Activated CD4-positive, alpha-beta T cell treated with anti-CD3 and anti-CD28 coated beads for 1 hour (primary cell): ENCODE measurements at places on chromosomes 7 and 10.

GRCh38 chr10:69801094-69801433 lies 642 bp upstream of the COL13A1 start:
- DNase-seq, result no peak

DNA sequence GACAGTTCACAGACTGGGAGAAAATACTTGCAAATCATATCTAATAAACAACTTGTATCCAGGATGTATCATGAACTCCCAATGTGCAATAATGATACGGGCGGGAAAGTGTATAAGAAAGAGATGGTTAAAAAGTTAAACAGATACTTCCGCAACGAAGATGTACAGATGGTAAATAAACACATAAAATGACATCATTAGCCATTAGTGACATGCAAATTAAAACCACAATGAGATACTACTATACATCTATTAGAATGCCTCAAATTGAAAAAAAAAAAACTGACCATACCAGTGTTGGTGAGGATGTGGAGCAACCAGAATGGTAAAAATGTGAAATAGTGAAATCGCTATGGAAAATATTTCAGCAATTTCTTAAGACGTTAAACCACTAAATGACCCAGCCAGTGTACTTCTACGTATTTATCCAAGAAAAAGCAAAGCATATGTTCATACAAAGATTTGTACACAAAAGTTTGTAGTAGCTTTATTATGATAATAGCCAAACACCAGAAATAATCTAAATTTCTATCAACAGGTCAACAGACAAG lies 83.5 kb downstream of the IPMK start:
- no peak for DNase-seq

- DNase-seq, result no peak
These were observed 33.0 kb downstream of the NKX6-2 start for GRCh38 chr10:132752961-132753360.

DNA sequence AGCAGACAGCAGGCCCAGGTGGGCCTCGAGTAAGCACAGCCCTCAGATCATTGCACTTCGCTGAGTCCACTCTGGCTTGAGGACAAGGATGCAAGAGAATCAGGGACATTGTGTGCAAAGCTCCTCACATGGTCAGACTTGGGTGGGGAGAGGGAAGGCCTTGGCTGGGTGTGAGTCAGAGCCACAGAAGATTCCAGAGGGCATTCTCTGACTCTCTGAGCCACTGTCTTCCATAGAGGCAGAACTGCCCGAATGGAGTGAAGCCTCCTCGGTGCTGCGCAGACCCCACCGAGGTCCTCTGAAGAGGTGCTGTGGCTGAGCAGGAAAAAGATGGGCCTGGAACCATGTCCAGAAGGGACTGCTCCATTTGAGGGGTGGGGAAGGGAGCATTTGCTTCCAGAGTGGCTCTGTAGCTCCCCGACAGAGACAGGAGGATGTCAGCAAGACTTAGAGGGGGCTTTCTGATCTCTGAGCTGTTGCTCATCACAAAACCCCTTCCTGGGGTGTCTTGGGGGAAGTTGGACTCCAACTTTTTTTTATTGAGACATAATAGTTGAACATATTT lies 120.8 kb downstream of the PTPN20 start:
- no peak for DNase-seq

DNA sequence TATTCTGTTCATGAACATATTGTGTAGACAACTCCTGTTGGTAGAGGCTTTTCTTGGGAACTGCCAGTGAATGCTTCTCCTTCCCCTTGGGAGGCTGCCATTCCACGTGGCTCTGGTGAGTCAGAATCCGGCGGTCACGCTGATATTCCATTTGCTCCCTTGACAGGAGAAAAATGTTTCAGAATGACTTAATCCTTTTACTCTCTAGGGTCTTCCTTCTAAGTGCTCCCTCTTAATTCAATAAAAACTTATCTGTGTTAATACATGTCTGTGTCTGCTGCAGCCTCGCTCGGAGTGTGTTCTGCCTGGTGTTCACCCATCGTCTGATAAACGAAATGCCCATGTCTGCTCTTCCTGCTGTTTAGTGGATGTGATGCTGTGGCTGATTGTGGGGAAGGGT lies 278.6 kb downstream of the ARHGAP12 start:
- DNase-seq, result no peak

GRCh38 chr10:88194041-88194887 lies 330.8 kb downstream of the PTEN start:
- peak; percentile 10 for DNase-seq

- DNase-seq, result no peak
These were observed 107.4 kb upstream of the ABCB5 start for GRCh38 chr7:20508109-20508508.

DNA sequence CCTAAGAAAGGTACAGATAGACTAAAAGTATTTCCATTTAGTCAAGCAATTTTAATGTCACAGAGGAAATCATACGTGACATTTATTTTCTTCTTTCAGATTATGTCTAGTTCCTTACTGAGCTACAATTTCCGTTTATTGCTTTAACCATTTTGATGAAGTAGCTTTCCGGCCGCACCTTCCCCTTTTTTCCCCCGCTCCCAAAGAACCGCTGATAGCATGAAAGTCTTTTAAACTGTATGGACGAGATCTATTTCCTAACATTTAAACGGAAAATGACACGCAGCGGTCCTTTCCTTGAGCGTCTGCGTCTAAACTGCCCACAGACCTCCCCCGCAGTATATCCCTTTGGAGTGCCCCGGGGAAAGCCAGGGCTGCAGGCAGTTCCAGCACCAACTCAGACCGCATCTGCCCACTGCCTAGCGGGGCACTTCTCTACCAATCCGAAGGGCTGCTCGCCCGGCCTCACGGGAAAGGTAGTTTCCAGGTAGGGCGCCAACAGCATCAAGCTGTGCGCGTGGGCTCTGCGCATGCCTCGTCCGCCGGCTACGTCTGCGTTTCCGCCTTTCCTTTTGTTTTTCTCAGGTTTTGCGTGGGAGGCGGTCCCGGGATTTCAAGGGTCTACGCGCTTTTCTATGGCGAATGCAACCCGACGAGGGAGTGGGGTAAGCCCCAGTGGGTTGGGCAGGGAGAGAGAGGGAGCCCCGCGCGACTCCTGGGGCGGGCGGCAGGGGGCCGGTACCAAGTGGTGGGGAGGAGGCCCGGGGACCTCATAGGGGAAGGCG lies at the start of gene ZNF33A:
TSS of gene ZNF33A (plus strand) at position 557 of the 785 bp plus-strand sequence. CDS start 1,667 bp downstream, outside the sequence.
- DNase-seq, result peak; percentile 84

- DNase-seq, result no peak
These were observed 5.7 kb upstream of the EEPD1 start for GRCh38 chr7:36147361-36147760.
